ENCODE measurements at places on chromosomes 3 and 15.

GRCh38 chr3:187257992-187258692 is 33.4 kb downstream of the MASP1 start:
- DNase-seq = no peak

- no peak for DNase-seq
Observed at GRCh38 chr3:73215901-73216300, 154.4 kb downstream of the EBLN2 start.

GRCh38 chr3:197278933-197279332 is 19.5 kb downstream of the DLG1 start:
- no peak for DNase-seq

DNA sequence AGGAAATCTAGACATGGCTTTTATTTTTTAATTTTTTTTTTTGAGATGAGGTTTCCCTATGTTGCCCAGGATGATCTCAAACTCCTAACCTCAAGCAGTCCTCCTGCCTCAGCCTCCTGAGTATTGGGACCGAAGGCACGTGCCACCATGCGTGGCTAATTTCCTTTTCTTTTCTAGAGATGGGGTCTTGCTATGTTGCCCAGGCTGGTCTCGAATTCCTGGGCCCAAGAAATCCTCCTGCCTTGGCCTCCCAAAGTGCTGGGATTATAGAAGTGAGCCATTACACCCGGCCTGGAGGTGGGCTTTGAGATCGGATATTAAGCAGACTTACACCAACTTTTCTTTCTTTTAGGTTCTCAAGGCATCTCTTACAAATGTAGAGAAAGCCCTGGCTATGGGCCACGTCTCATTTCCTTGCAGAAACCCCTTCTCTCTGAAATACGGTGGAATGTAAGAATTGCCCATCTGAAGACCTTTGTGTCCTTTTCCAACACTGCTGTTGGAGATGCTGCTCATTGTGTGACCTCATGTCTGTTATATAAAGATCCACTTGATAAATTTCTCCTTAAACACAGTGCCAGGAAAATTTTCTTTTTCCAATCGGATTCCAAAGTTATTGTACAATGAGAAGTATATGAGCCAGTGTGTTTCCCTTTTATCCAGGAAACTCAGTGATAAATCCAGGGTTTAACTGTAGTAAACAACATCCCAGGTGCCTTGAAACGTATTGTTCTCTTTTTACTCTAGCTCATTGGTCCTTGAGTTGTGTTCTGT is 36.8 kb upstream of the CFAP161 start:
- DNase-seq = no peak

DNA sequence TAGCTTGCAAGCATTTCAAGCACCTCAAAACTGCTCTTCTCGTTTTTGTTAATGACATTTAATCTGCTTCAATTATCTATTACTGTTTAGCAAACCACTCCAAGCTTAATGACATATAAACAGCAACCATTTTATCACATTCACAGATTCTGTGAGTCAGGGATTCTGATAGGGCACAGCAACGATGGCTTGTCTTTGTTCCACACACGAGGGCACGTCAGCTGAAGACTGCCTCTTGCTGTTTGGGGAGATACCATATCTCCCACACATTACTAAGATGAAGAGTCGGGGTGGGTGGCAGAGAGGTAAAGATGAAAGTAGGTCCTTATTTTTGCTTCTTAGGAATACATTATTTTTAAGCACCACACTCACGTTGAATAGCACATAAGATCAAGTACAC is 19.3 kb downstream of the CPOX start:
- no peak for DNase-seq

DNA sequence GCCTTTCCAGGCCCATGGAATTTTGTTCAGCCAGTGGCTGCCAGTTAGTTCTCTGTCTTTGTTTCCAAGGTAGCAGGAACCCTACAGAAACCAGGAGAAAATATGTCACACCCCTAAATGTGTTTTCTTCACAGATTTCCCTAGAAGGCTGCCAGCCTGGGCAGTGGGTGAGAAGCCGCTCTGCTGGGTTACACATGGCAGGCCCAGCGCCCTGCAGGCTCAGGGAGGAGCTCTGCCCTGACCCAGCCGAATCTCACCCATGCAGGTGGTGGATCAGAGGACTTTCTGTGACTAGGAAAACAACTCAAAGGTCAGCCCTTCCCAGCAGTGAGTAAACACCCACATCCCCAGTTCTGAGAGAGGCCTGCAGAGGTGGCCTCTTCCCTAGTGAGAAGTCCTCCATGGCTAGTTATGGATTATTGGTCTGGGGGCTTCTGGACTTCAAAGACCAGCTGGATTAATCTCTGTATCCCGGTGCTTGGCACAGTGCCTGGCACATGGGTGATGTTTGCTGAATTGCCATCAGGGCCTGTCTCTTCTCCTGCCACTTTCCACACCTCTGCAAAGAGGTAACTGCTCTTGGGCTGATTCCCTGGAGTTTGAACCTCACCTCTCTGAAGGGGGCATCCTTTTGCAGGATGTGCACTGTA is 34.7 kb upstream of the BDH1 start:
- no peak for DNase-seq

- no peak for DNase-seq
Observed at GRCh38 chr3:53551324-53551723, 56.9 kb downstream of the CACNA1D start.

DNA sequence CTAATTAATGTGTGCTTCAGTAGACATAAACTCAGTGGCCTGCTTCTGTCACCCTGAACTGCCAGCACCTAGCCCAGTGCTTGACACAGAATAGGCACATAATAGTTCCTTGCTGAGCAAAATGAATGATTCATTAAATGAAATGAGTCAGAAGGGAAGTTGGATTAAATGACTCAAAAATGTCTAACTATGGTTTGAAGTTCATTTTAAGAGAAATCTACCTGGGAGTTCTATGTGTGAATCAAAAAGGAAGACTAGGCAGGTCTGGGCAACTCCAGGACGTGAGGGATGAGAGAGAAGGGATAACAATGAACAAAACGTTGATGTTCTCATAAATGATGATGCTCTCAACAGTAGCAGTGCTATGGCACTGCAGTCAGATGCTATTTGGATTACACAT is 175.0 kb downstream of the CFAP20DC start:
- DNase-seq = no peak

GRCh38 chr3:151446002-151446340 is 14.9 kb downstream of the IGSF10 start:
- DNase-seq = no peak

- no peak for DNase-seq
Observed at GRCh38 chr3:7543294-7543880, 682.5 kb downstream of the GRM7 start.

GRCh38 chr15:95549168-95549738 is 781.2 kb upstream of the NR2F2 start:
- DNase-seq = no peak

DNA sequence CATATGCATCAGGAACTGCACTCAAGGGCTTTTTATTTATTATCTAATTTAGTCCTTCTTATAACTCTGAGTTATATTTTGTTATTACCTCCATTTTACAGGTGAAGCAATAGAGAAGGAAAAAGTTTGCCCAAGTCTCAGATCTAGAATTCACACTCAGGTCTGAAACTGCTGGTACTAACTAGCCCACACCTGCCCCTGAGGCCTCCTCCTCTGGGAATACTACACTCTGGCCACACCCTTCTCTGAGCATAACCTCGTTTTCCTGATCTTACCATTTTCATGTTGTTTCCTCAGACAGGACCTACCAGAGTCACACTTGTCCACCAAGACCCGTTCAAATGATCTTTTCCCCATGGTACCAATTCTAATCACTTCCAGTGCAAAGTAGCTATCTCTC is 94.1 kb upstream of the CHRM5 start:
- no peak for DNase-seq

- DNase-seq = no peak
Observed at GRCh38 chr15:75646112-75646943, 1.4 kb upstream of the SNX33 start.

GRCh38 chr3:1902416-1902815 is 196.2 kb upstream of the CNTN4 start:
- no peak for DNase-seq

DNA sequence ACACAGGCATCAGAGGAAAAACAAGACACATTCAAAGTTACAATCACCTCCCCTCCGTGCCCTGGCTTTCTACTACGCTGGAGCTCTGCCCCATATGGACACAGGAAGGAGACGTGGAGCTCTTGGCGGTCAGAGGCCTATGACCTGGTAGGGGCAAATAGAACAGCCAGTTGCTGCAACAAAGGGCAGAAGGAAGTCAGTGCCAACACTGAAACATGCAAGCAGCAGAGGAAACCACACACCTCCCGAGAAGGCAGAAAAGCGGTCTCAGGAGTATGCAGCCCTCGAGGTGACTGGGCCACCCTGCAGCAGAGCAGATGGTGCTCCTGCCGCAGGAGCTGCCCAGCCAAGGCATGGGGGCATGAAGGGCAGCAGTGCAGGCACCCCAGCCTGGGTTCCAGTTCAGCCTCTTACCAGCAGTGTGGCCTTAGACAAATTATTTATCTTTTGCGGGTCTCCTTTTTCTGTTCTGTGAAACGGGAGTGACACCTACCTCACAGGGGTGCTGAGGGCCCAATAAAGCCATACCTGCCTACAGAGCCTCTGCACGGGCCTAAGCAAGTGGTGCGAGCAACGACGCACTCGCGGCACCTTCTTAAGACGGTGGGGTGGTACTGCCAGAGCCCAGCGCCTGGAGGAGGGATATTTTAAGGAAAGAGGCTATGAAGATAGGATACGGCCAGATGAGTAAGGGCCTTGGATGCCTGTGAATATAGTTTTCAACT is 8.6 kb downstream of the ZXDC start:
- no peak for DNase-seq

- DNase-seq = no peak
Observed at GRCh38 chr15:67179411-67179995, 75.0 kb downstream of the AAGAB start.

- no peak for DNase-seq
Observed at GRCh38 chr15:63308947-63309346, 31.5 kb downstream of the APH1B start.

GRCh38 chr3:12990306-12990705 is 82.9 kb downstream of the IQSEC1 start:
- no peak for DNase-seq

Data from activated CD8-positive, alpha-beta memory T cell treated with anti-CD3 and anti-CD28 coated beads, Interleukin-2, amount 50 U/mL, for 4 hours (primary cell).